Activated naive CD4-positive, alpha-beta T cell treated with Interleukin-2 at 50 U/mL for 16 hours (primary cell): ENCODE measurements at places on chromosomes 12 and 14.

DNA sequence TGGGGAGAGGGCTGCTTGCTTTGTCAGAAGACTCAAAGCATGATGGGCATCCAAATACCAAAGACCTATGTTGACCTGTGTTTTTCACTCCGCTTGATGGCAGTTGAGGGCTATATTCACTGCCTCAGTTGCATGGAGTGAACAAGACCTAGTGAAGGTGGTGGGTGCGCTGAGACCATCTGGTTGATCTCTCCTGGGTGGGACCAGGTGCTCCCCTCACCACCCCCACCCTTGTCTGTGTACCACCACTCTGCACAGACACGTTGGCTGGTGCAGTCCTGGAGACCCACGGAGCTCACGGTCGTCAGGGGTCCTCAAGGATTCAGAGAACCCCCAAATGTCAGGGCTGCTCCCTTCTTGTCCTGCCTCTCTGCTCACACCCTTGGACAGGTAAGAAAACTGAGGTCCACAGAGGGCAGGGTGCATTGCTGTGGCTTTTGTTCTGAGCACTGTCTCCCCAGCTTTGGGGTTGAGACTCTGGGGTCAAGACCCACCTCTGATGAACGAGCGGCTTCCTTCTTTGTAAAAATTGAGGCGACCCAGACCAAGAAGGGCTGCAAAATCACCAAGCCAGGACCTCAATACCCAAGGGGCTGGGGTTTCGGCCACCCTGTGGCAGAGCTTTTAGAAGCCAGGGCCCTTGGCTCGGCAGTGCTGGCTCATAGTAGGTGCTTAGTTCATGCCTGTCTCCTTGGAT is 166.3 kb upstream of the RTL1 start:
- no peak for DNase-seq

DNA sequence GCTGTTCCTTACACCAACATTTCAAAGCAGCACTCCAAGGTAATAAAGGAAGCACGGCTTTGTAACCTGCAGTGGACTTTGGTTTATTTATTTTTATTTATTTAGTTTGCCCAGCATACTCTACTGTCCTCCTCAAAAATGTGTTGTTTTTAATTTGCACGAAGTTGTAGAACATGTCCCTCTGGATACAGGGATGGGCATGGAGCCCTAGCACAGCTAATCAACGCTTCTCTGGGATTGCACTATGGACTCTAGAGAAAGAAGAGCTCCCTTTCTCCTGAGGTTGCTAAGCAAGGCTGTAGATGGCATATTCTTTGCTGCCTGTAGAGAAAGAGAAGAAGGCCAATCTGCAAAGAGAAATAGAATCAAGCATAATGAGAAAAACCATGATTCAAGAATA is 5.9 kb upstream of the ANAPC5 start:
- DNase-seq: no peak

GRCh38 chr14:23704890-23705289 is 68.7 kb downstream of the DHRS2 start:
- DNase-seq: no peak

GRCh38 chr12:72295744-72296143 is 23.6 kb downstream of the TRHDE start:
- DNase-seq: no peak

DNA sequence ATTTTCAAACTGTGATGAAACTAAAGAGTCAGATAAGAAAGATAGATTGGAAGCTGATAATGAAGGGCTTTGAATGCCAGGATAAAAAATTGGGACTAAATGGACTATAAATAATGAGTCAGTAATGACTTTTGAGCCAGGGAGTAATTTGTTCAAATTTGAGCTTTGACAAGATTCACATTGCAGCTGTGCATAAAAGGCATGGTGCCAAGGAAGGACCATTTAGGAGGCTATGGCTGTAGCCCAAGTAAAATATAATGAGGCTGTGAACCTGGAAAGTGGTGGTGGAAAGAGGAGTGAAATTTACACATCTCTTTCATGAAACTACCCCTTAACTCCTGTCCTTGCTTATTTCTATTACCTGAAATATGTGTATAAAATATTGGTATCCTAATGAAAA is 218.5 kb downstream of the SLC6A15 start:
- DNase-seq: no peak

DNA sequence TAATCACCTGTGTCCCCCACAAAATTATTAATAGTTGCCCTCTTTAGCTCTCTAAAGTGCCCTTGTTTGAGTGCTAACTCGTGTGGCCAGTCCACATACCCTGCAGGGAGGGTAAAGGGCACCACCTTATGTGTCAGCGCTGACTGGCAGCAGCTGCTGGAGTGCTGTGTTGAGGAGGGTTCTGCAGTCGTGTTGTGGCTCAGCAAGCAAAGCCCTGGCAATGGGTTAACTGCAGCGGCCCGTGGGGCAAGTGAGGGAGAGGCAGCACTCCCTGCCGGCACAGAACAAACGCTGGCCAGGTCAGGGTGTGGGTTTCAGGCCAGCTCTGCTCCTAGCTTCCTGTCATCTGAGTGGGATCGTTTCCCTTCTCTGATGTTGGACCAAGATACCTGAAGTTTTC is 369.8 kb downstream of the CACNA1C start:
- no peak for DNase-seq

GRCh38 chr12:3684449-3685051 is 68.4 kb downstream of the CRACR2A start:
- no peak for DNase-seq

GRCh38 chr14:49405291-49405690 is 180.9 kb downstream of the RPS29 start:
- no peak for DNase-seq

DNA sequence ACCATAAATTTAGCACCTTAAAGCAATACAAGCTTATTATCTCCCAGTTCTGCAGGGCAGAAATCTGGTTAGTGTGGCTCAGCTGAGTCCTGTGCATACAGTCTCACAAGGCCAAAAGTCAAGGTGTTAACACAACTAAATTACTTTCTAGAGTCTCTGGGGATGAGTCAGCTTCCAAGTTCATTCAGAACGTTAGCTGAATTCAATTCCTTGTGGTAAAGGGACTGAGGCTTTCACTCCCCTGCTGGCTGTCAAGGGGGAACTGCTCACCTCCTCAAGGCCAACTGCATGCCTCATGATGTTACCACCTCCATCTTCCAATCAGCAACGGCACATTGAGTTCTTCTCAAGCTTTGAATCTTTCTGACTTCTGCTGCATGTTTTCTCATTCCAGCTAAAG is 27.6 kb downstream of the EML5 start:
- no peak for DNase-seq

DNA sequence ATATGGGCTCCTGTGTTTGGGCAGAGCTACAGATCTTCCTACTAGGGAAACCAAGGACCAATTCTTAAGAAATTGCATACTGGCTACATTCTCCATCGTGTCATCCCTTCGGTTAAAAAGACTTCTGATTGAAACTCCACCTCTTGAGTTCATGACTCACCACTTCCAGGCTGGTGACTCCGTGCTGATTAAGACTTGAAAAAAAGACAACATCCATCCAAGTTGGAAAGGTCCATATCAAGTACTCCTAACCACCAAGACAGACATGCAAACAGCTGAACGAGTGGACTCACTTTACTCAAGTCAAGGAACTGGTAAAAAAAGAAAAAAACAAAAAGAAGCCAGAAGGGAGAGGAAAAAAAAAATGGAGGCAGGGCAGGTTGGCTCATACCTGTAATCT is 63.4 kb downstream of the APOBEC1 start:
- no peak for DNase-seq

- peak; percentile 14 for DNase-seq
Measured at GRCh38 chr14:68392393-68393141, 400.3 kb downstream of the ZFP36L1 start.

GRCh38 chr12:69410571-69410970 is 51.0 kb downstream of the YEATS4 start:
- no peak for DNase-seq

GRCh38 chr14:59187802-59188460 is 536 bp upstream of the DAAM1 start:
- DNase-seq: peak; percentile 39

- no peak for DNase-seq
Measured at GRCh38 chr14:71834284-71835204, 97.7 kb upstream of the RGS6 start.

DNA sequence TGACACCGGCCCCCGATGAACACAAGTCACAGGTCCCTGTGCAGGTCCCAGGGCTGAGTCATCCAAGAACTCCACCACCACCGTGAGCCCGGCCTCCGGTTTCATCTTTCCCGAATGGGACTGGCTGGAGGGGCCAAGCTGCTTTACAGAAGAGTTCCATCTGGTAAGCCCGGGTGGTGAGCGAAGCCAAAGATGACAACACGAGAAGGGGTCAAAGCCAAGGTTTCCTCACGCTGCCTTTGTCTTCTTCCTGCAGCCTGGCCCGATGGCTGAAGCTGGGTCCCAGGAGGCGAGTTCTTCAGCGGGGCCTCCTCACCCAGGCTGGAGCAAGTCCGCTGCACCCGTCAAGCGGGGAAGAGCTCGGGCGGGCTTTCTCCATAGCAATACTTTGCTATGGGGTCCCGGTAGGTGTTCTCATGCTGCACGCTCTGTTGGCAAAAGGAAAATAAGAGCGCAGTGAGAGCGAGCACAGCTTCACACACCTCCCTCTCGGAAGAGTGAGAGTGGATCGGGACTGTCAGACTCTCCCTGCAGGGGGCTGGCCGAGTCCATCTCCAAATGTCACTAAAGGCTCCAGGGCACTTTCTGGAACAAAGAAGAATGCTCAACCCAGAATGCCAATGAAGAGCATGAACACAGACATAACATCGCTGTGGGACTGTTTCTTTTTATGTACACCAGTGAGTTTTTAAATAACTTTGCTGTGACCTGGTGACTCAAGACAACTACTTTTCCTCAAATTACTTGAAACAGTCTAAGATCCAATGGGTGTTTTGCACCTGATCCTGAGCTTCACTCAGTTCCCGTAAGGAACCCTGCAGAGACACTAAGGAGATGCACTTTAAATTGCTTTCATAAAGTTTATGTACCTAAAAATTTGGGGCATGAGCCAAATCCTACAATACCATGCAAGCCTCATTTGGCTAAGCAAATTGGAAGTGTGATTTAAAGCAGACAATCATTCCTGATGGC is 20.1 kb downstream of the SPRING1 start:
- no peak for DNase-seq

- DNase-seq: no peak
Measured at GRCh38 chr12:93302331-93303229, 75.1 kb upstream of the NUDT4 start.

- peak; percentile 60 for DNase-seq
Measured at GRCh38 chr14:76955575-76956315, 72.8 kb downstream of the IRF2BPL start.

DNA sequence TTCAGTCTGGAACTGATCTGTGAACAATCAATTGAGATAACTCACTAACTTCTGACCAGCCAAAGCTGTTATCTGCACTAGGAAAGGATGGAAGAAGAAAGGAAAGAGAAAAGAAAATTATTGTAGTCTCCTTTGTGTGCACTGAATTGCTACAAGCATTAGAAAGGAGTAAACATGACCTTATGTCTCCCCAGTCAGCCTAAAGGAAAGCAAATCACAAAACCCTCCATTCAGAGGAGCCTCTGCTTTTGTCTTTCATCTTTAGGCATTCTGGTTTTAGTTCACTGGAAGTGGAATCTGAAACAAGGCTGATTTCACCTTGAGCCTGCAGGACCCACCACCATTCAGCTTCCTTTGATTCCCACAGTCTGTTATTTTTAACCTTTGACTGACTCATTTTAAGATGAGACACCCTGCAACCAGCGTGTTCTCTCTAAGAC is 26.0 kb downstream of the TBX3 start:
- DNase-seq: no peak

- no peak for DNase-seq
Measured at GRCh38 chr12:53601296-53601847, 24.8 kb downstream of the ATF7 start.

DNA sequence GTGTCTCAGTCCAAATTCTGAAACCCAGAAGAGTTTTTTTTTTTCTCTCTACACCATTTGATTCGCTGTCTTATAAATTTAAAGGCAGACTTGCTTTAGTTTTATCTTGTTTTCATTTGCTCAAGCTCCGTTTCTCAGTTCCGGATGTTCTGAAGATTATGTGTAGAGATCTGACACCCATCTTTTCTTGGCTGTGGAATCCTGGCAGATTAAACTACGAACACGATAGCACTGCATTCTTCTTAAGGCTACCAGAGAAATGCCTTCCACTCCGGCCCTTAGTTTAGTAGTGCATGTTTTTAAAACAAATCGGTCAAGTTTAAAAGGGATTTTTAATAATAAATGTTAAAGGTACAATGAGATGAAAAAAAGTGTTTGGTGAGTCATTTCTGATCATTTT is 106.4 kb downstream of the LMO3 start:
- DNase-seq: no peak

DNA sequence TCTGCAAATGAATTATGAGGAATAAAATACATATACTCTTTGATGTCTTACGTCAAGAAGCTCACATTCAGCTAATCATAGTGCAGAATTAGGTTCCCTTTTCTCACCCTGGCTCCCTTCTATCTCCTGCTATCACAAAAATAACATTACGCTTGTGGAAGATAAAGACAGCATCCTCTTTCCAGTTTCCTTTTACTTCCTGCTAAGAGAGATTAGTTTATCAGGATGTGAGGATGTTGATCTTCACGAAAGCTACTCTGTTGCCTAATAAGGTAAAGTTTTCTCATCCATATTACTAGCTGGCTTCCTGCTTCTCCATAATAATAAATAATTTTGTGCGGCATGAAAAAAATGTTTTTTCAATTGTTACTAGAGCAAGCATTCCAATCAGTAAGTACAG is 217.7 kb upstream of the DCN start:
- DNase-seq: no peak

- peak; percentile 29 for DNase-seq
Measured at GRCh38 chr12:54417712-54418440, 1.2 kb downstream of the ITGA5 start.

DNA sequence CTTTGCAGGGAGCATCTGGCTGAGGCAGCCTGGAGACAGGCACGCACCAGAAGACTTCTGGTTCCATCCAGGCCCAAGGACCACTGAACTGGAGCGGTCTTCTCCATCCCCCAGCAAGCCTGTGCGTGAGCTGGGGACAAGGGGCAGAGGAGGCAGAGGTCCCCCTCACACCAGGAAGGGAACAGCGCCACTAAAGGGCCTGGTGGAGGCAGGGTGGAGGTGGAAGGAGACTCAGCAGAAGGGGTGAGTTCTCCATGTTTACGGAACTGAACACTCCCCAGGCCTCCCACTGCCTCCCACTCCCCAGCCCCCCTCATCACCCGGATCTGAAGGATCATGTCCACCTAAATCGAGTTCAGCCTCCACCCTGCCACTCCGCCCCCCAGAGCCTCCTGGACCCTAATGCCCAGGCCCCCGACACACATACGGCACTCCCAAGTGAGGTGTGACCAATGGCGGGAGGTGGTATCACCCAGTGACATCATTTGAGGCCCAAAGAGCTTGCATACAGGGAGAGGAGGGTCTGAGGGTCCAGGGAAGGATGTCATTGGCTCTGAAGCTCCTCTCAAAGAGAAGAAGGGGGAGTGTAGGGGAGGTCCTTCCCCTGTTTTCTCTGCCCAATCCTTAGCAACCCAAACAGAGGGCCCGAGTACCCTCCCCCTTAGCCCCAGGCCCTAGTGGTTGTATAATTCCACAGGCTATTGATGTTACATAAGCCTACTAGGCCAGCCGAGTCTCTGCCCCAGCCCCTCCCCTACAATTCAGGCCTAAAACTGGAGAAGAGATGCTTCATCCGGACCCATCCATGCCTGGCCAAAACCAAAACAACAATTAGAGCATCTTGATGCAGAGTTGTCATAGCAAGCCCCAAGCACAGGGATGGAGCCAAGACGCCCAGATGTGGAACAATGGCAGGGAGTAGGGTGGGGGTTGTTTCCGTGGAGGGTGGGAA is 1.0 kb downstream of the FAIM2 start:
- no peak for DNase-seq

- no peak for DNase-seq
Measured at GRCh38 chr14:99516156-99516870, 35.1 kb downstream of the CCNK start.

- no peak for DNase-seq
Measured at GRCh38 chr12:76383988-76384387, 35.8 kb upstream of the BBS10 start.
